Activated CD4-positive, alpha-beta T cell treated with anti-CD3 and anti-CD28 coated beads, Interleukin-2, amount 10 ng/mL, durations not matched to agents 7 days and 5 days (primary cell): ENCODE measurements at places on chromosomes 2 and 18.

GRCh38 chr2:42827647-42828486 is 35.5 kb upstream of the HAAO start:
- DNase-seq = peak; percentile 80

- DNase-seq = no peak
These were observed 192.7 kb upstream of the REV1 start for GRCh38 chr2:99682275-99683060.

DNA sequence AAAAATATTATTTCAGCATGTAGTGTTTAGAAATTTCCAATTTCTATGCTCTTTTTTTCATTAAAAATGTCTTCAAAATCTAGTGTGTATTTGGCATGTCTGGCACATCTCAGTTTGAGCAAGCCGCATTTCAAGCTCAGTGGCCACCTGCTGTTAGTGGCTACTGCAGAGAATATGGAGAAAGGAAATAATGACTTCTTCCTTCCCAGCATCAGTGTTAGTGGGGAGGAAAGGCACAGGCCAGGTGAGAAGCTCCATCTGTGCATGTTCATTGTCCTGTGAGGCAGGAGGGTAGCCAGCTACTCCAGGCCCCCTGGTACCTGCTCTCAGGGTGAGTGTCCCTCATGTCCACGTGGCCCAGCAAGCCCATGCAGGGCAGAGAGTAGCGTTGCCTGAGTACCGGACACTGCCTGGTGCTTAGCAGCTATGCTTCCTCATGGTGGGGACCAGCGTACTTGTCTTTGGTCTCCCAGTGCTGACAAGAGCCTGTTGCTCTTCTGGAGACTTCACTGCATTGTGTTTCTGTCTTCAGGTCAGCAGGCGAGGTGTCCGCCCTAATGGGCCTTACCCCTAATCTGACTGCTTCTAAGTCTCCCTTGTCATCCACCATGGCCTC is 67.4 kb upstream of the CHMP1B start:
- DNase-seq = no peak

- DNase-seq = no peak
These were observed 22.2 kb upstream of the TTN start for GRCh38 chr2:178829299-178829960.

DNA sequence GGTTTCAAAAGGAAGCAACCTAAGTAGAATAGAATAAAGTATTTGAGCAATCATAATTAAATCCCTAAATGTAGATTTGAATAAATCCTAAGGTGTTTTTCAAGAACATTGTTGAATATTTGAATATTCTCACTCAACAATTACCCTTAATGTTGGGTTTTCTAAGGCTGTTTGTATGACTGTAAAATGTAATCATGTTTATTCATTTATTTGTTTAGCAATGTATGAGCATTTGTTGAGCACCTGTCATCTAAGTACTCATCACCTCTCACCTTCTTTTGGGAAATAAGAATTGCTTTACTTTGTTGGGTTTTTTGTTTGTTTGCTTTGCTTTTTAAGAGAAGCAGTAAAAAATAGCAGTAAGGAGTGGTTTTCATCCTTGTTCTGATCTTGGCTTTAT is 66.0 kb downstream of the MAPRE2 start:
- no peak for DNase-seq

DNA sequence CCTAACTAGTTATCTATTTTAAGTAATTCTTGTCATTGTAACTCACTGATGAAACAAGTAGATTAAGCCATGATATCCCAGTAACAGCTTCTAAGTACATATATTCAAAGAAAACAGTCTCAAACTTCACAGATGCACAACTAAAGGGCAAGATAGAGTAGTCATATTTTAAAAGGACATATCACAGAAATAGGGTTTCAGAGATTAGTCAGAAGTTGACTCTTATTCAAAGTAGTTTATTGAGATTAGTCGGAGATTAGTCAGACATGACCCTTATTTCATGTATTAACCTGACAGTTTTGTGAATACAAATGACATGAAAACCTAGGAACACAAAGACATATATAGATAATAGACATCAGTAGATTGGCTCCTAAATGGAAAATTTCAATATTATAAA is 15.9 kb upstream of the CHAC2 start:
- DNase-seq = no peak

GRCh38 chr18:34039201-34039600 is 185.5 kb downstream of the NOL4 start:
- DNase-seq = no peak

GRCh38 chr2:181466661-181467576 is 9.7 kb downstream of the ITGA4 start:
- DNase-seq = peak; percentile 85

- DNase-seq = peak; percentile 31
These were observed 20.1 kb downstream of the INPP5D start for GRCh38 chr2:233079953-233080835.

GRCh38 chr2:1140389-1141003 is 189.8 kb downstream of the SNTG2 start:
- DNase-seq = peak; percentile 27

- DNase-seq = no peak
These were observed 266.4 kb downstream of the ANAPC1 start for GRCh38 chr2:111617299-111618225.

GRCh38 chr2:219274361-219274921 is 4.7 kb upstream of the DNAJB2 start:
- no peak for DNase-seq

DNA sequence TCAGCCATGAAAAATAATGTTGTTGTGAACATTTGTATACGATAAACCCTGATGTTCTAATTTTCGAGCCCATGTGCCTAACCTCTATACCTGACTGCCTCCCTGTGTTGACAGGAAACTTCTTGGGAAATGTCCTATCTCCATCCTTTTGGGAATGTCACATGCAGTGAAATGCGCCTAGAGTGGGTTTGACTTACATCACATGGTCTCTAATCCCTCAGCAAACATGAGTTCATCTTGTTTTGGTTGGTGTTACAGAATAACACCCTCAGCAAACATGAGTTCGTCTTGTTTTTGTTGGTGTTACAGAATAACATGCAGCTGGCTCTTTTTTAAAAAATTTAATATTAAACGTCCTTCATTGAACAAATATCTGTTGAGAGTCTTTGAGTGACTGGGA is 4.3 kb upstream of the UGT1A6 start:
- DNase-seq = no peak

DNA sequence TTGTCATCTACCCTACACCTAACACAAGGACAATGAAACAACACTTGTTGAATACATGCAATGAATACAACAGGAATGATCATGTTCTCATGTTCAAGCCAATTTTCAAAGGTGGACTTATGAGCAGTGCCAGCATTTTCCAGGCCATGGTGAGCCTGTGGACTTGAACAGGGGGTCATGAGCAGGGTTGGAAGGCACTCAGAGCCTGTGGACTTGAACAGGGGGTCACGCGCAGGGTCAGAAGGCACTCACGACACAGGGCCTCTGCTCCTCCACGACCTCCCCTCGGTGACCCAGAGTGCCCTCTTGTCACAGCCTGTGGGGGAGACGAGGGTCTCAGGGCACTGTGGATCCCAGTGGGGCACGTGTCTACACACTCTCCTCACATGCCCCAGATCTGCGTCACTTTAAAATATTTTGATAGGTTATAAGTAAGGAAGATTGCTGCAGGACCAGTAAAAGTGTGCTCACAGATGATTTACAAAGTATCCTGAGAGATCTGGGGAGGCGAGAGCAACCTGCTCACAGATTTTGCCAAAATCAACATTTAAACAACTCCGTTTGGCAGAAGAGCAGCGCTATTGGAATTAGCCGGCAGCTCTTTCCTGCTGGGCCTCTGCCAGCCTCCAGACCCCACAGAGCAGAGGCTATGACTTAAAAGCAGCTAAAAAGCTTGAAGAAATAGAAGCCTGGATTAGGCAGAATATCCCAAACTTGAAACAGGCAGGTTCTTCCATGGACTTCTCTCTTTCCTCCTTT is 121.9 kb downstream of the TMEM18 start:
- DNase-seq = no peak

DNA sequence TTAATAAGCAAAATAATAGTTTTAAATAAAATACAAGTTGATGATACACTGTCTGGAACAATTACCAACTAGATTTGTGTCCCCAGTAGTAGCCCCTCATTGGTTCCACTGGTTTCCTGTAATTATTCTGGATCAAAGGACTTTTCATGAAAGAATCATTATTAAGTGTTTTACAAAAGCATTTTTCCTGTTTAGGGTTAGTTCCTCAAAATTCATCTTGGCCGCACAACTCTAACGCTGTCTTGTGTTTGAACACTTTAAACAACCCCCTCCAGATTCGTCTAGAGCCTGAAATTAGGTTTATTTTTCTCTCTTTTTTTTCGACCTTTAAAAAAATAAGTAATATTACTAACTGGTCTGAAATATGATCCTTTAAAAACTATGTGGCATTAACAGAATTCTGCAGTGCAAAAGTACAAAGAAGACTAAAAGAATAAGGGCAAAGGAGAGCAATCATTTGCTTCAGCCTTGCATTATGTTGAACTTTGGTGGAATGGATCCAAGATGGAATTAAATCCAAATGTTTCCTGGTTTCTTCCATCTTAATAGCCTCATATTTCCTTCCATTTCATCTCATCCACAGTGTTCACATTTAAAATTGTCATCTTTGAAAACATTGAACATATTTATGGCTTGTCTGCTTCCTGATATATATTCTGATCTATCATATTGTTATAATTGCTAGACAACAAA is 678.4 kb downstream of the IRS1 start:
- no peak for DNase-seq

GRCh38 chr2:196442211-196442610 is 197.3 kb upstream of the CCDC150 start:
- no peak for DNase-seq

GRCh38 chr2:218005486-218005885 is 2.7 kb upstream of the TNS1 start:
- no peak for DNase-seq

DNA sequence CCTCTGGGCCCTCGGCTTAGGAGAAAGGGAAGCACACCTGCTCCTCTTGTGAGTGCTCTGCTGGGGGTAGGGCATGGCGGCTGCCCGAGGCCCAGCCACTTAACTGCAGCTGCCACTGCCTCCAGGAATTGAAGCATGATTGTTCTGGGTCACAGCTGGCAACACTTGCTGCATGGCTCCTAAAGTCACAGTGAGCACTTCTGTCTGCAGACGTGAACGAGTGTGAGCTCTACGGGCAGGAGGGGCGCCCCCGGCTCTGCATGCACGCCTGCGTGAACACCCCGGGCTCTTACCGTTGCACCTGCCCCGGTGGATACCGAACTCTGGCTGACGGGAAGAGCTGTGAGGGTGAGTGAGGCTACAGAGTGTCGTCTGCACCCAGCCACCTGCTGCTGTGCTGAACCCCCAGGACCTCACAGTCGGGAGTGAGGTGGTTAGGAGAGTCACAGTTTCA is 44.4 kb downstream of the FBLN7 start:
- peak; percentile 37 for DNase-seq

GRCh38 chr2:761384-761783 is 84.2 kb upstream of the TMEM18 start:
- DNase-seq = no peak

- peak; percentile 24 for DNase-seq
These were observed 79.3 kb downstream of the SH3RF3 start for GRCh38 chr2:109208071-109208950.

DNA sequence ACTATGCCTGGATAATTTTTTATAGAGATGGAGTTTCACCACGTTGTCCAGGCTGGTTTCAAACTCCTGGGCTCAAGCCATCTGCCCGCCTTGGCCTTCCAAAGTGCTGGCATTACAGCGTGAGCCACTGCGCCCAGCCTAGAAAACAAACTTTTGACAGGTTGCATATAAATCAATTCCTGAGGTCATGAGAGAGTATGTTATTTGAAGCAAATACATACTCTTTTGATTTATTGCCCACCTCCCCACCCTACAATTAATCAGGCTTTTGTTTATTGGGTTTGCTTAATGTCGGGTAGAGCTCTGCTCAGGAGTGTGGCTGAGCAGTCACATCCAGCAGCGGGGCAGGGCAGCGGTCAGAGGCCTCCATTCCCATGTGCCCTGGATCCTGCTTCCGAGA is 37.9 kb upstream of the ASB1 start:
- no peak for DNase-seq

GRCh38 chr2:73004466-73004865 is 67.0 kb downstream of the SFXN5 start:
- DNase-seq = no peak

DNA sequence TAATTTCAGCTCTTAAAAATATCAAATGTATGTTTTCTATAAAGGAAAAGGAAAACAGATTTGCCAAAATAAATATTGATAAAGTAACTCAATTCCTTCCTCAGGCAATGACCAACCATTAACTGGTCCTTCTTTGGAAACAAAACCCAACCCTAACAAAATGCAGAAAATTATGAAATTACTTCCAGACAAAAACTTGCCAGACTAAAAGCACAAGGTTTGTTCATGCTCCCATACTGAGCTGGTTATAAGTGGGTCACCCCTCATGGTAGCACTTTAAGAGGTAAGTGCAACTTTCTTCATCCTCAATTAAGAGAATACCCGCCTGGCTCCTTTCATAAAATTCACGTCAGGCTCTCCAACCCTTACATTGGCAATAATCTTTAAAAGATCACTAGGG is 31.1 kb upstream of the TTC32 start:
- no peak for DNase-seq

DNA sequence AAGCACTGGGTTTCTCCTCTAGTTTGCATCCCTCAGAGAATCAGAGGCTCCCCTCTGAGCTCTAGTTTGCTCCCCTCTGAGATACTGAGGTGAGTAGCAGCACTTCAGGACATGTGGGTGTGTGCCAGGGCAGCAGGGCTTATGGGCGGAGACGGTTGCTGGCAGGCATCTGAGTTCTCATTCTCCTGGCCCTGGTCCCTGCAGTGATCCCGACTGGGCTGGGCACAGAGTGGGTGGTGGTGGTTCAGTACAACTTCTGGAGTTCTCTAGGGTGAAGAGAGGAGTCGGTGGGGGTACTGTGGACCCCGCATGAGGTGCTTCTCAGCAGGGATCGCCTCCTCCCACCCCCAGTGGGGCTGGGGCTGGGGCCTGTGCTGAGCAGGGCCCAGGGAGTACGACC is 47.9 kb downstream of the BOLA3 start:
- DNase-seq = no peak

DNA sequence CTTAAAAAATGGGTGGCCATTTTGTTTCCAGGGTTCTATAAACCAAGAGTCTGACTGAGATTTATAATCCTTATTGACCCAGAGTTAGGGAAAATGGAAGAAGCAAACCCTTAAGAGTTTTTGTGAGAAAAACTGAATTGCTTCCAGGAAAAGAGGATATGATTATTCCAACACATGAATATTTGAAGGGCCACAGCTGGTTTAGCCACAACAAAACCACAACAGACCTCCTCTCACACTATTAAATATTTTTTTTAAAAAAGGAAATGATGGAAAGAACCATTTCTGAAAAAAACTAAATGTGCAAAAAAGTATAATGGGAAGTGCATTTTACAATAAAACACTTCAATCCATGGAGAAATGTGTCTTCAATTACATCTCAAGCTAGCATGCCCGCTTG is 182.7 kb downstream of the ETAA1 start:
- no peak for DNase-seq
